Camera-type eye (tissue), 1 donor: ENCODE measurements at places on chromosomes 7 and 10. TPM values are rescaled to one million over a fixed set of nuclear protein-coding genes. Genes with fewer than 3 reads are reported as not detected.

The ACSM6 gene
- total RNA-seq = not detected

The FRAT2 gene
- 18.3 TPM for total RNA-seq

The GOLGA7B gene
- 2.2 TPM for total RNA-seq

The TAF3 gene
- total RNA-seq = 7.3 TPM
